Stimulated activated CD4-positive, alpha-beta T cell treated with anti-CD3 and anti-CD28 coated beads, Interleukin-1b, Interleukin-23, amount 100 ng/mL, for 48 hours (primary cell): ENCODE measurements at places on chromosomes 11 and 22.
A peak's percentile ranks its signal among the peaks of the same experiment; 100 is the strongest.

GRCh38 chr11:56917708-56918400 lies 70.9 kb upstream of the OR5AK2 start:
- no peak for DNase-seq

GRCh38 chr11:46916286-46917108 lies 1.9 kb downstream of the LRP4 start:
- no peak for DNase-seq

GRCh38 chr11:44320289-44320973 lies 10.5 kb upstream of the ALX4 start:
- DNase-seq: no peak

- DNase-seq: peak; percentile 85
These were observed 46.4 kb downstream of the MORC2 start for GRCh38 chr22:30922151-30922611.

GRCh38 chr11:69941546-69942332 lies 122.5 kb upstream of the FGF3 start:
- DNase-seq: no peak

GRCh38 chr22:17190702-17191101 lies 28.5 kb downstream of the ADA2 start:
- DNase-seq: no peak

- DNase-seq: no peak
These were observed 55.4 kb downstream of the CDON start for GRCh38 chr11:126007238-126007637.

GRCh38 chr11:105953886-105954285 lies 68.2 kb downstream of the MSANTD4 start:
- no peak for DNase-seq

- DNase-seq: no peak
These were observed 2.9 kb downstream of the CLCF1 start for GRCh38 chr11:67370351-67371076.

DNA sequence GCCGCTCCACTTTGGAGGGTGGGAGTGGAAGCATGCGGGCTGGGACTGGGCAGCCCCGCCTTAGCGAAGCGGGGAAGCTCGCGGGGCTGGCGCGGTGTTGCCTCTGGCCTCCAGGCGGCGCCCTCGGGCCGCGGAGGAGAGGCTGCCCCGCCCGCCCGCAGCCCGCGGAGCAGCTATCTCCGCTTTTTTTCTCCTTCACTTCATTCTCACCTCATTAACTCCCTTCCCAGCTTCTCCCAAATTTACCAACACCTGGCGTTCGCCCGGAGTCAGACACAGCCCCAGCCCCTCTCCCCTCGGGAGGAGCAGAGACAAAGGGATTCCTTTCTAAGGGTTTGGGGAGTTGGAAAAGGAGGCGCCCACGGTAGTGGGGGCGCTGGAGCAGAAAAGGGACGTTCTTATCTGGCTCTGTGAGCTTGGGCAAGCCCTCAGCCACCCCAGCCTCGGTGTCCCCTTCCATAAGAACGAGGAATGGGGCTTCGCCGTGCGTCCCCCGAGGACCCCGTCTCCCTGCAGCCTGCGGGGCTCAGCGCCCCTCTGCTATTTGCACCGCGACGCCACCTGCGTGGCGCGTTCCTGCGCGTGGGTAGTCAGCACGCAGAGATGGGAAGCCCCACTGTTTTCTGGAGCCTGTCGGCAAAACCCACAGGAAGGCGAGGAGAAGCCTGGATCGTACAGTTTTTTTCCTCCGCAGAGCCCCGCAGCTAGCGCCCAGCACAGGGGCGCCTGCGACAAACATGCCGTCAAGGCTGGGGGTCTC lies 1.5 kb upstream of the WNT11 start:
- peak; percentile 75 for DNase-seq

GRCh38 chr11:131246663-131247062 lies 123.8 kb upstream of the NTM start:
- DNase-seq: no peak

GRCh38 chr11:1751999-1752906 lies 1.9 kb upstream of the IFITM10 start:
- no peak for DNase-seq

DNA sequence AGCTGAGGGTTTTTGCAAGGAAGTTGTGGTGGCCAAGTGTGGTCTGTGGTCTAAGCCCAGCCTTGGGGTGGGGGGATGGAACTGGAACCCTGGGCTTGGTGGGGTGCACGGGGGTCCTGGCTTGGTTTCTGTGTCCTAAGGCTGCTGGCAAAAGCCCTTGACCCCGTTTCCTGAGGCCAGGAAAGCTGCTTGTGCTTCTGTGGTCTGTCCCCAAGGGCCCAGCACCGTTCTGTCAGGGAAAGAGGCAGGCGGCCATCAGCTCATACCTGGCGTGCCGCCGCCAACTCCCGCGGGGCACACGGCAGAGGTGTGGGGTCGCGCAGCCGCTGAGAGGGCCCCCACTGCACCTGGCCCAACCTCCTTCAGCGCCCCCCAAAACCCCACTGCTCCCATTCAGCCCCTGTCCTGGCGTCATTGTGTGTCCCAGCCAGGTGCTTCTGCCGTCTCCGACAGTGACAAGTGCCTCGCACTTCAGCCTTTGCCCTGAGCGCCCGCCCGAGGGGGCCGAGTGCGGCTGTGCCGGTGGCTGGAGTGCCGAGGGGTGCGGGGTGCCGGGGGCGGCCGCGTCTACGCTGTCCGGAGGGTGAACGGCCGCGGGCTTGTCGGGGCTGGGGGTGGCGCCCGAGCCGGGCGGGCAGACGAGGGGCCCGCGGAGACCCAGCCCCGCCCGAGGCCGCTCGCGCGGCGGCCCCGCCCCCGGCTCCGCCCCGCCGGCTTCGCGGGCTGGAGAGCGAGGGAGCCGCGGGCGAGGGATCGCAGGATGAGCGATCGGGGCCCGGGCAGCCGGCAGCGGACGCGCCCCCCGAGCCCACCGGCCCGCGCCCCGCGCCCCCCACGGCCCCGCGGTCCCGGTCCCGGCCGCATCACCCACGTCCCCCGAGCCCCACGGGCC lies at the start of gene CNIH2:
CNIH2 (plus strand) TSS at position 705 of the 892 bp plus-strand sequence. CDS start 282 bp downstream, outside the sequence.
- no peak for DNase-seq

DNA sequence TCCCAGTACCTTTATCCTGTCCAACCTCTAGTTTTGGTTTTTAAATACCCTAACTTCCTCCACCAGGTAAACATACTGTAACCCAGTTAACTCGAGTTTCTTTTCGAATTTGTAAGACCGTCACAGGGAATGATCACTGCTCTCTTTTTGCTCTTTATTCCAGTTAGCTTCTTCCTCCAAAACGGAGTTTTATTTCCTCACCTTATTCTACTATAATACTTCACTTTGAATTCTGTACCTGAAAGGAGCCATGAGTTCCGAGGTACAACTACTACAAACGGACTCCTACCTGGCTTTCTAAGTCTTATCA lies 1.4 kb downstream of the NUP98 start:
- DNase-seq: no peak

DNA sequence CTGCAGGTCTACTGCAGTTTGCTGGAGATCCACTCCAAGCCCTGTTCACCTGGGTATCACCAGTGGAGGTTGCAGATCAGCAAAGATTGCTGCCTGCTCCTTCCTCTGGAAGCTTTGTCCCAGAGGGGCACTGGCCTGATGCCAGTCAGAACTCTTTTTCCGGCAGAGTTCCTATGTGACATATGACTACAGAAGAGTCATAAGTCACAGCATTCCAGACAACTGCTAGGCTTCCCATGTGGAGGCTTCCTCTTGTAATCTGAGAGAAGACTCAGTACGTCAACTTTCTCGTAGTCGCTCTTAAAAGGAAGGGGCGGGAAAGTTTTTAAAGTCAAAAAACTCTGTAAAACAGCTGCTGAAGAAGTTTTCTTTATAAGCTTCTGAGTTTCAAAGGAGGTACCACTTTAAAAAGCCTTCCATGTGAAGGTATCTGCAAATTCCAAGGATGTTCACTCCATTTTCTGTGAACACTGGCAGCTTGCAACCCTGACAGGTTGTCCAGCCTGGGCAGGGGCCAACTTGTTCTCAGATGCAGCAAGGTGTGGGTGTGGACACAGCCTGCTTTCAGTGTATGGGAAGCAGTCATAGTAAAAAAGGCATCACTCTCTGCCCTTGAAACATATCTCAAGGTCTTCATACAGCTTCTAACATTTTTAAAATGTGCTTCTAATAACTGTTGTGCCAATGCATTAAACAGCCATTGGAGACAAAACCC lies 97.8 kb downstream of the ME3 start:
- no peak for DNase-seq

DNA sequence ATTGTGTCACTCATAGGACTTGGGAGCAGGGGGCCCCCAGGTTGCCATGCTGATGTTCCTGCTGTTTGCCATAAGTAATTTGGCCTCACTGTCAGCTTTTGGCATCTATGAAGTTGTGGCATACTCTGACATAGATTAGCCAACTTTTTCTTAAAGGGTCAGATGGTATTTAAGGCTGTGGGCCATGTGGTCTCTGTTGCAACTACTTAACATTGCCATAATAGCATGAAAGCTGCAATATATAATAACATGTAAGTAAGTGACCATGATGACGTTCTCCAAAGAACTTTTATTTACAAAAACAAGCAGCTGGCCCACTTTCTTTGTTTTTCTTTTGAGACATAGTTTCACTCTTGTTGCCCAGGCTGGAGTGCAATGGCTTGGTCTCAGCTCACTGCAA lies 2.2 kb upstream of the TMEM216 start:
- no peak for DNase-seq

DNA sequence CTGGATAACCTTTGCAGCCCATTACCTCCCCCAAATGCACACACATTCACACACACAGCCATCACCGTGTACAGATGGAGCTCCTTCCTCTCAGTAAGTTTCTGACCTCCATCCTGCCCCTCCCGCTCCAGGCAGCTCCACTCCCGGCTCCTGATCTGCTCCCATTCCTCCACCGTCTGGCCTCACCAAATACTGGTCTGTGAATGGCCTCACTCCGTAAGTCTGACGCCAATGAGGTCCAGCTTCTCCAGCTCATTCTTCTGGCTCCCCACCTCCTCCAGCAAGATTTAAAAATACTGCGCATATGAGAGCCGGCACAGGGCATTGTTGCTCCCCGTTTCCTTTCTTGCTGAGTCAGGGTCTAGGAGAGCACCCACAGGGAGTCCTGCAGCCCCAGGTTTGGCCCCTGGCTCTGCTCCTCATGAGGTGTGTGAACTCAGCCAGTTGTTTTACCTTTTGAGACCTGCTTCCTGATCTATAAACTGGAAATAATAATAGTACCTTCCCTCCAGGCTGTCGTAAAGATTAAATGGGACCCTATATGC lies 14.0 kb upstream of the TUB start:
- DNase-seq: no peak

DNA sequence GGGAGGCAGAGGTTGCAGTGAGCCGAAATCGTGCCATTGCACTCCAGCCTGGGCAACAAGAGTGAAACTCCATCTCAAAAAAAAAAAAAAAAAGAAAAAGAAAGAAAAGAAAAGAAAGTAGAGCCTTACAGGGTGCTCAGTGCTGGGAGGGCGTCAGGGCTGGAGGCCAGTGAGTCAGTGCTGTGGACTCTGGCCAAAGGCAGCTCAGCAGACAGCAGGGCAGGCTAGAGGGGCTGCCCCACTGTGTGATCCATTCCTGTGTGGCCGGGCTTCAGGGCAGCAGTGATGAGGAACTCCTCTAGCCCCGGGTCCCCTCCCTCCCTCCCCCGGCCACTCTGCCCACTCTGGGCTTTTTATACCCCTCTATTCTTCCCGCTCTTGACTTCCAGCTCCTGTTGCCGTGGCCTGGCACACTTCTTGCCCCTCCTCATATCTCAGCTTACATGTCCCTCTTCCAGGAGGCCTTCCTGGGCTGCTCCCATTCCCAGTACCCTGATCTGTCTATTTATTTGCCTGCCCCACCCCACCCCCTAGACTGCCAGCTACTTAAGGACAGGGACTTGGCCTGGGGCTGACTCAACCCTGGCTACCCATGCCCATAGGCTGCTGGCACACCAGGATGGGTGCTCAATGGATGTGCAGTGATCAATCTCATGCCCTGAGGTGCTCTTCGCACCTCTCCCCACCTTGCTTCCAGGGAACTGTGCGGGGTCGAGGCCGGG lies 10.1 kb downstream of the SYT12 start:
- DNase-seq: no peak

GRCh38 chr11:133530501-133530835 lies 1.8 kb downstream of the OPCML start:
- no peak for DNase-seq

DNA sequence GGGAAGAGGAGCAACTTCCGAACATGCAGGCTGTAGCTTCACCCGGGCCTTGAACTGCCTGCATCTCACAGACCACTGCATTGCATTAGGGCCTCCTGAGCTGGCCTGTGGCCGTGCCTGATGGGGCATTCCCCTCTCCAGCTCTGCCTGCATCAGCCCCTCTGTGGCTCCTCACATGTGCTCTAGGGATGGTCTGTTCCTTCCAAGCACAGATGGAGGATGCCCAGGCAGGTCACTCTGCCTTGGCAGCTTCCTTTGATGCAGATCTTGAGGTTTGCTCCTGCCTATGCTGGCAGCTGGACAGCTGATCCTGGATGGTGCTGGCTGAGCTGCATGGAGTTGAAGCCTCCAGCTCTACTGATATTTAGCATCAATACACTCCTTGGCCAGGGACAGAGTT lies 28.5 kb downstream of the AMPD3 start:
- DNase-seq: no peak

GRCh38 chr11:111426617-111427016 lies 47.5 kb upstream of the POU2AF1 start:
- DNase-seq: no peak

DNA sequence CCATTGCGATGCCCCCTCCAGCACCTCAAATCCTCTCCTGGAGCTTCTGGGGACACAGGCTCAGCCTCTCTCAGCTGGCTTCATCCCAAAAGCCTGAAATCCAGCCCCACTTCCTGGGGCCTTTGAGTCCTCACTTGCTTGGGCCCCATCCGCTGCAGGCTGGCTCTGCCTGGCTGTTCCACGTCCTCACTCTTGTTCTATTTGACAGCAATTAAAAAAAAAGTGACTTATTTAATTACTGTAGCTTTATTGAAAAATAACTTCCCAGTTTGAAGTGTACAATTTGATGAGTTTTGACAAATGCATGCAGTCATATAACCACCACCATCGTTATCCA lies 27.2 kb downstream of the PARVG start:
- no peak for DNase-seq

DNA sequence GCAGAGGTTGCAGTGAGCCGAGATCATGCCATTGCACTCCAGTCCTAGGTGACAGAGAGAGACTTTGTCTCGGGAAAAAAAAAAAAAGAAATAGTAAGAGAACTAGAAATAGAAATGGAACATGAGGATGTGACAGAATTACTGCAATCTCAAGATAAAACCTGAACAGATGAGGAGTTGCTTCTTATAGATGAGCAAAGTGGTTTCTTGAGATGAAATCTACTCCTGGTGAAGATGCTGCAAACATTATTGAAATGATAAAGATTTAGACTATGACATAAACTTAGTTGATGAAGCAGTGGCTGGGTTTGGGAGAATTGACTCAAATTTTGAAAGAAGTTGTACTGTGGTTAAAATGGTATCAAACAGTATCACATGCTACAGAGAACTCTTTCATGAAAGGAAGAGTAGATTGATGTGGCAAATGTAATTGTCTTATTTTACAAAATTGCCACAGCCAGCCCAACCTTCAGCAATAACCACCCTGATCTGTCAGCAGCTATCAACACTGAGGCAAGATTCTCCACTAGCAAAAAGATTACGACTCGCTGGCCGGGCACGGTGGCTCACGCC lies 13.7 kb downstream of the XNDC1N start:
- no peak for DNase-seq

GRCh38 chr11:7537265-7537664 lies 23.5 kb downstream of the PPFIBP2 start:
- no peak for DNase-seq

GRCh38 chr22:49087198-49087597 lies 740.5 kb downstream of the BRD1 start:
- no peak for DNase-seq
